Cortex of kidney (tissue), 1 donor: ENCODE measurements at places on chromosomes 2 and 18.

GRCh38 chr2:26756337-26756736 lies 7.7 kb upstream of the SLC35F6 start:
- no peak for DNase-seq

DNA sequence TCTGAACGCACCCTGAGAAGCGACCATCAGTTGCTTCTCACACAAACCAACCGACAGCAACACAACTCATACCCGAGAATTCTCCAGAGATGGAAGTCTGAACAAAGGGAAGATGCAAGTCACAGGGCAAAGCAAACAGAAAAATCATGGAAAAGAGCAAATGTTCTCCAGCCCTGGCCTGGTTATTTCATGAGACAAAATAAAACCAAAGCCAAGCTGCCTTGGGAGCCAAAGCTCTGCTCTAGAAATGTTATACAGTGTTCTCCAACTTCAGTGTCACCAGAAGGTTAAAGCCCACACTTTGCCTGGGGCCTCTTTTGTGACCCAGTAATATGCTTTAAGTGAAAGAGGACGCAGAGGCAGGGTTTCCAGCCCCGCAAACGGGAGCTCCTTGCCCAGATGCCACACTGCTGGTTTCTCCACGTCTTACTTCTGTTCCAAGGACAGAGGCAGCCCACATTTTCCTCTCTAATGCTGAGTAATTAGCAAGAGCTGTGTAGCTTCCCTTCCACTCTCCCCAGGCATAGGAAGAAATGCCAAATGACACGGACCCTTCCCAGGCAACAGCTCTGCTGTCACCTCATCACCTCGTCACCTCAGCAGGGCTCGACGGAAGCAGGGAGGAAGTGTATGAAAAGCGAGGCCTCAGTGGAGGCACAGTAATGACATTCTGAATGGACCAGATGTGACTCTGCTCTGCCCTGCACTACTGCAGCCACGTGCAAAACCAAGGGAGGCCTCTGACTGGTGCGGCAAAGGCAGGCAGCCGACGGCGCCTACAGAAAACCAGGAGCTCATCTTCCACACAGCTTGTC lies 64.7 kb downstream of the FBXO15 start:
- no peak for DNase-seq

- DNase-seq: no peak
Measured at GRCh38 chr2:175606010-175606841, 395.8 kb downstream of the LNPK start.

DNA sequence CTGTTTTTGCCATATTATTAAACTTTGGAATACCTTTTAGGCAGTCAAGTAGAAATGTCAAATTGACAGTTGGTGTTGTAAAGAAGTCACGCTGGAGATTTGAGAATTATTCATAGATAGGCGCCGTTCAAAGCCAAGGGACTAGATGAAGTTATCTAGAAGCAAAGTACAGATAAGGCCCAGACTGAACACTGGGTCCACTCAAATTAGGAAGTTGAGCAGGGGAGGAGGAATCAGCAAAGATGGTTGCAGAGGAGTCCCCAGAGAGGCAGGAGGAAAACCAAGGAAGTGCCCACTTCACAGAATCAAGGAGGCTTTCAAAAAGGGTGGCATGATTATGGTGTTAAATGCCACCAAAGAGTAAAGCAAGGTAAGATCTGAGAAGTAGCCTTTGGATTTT lies 9.6 kb upstream of the ALS2 start:
- DNase-seq: no peak

GRCh38 chr18:36066686-36067054 lies 689 bp downstream of the RPRD1A start:
- DNase-seq: no peak

DNA sequence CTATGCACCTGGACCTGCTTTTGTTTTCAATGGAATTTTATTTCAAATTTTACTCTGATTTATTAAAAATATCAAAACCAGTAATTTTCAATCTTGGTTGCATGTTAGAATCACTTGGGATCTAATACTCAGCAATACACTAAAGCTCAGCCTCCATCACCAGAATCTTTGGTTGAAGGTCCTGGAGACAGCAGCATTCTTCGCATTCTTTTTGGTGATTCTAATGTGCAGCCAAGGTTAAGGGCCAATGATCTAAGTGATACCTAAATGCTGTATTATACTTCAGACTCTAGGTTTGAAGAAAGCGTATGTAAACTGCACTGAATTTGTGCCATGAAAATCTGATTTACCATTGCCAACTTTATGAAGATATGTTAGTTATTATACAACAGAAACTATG lies 493.1 kb downstream of the XIRP2 start:
- DNase-seq: no peak

GRCh38 chr2:171793691-171794678 lies 100.1 kb downstream of the SLC25A12 start:
- DNase-seq: no peak

DNA sequence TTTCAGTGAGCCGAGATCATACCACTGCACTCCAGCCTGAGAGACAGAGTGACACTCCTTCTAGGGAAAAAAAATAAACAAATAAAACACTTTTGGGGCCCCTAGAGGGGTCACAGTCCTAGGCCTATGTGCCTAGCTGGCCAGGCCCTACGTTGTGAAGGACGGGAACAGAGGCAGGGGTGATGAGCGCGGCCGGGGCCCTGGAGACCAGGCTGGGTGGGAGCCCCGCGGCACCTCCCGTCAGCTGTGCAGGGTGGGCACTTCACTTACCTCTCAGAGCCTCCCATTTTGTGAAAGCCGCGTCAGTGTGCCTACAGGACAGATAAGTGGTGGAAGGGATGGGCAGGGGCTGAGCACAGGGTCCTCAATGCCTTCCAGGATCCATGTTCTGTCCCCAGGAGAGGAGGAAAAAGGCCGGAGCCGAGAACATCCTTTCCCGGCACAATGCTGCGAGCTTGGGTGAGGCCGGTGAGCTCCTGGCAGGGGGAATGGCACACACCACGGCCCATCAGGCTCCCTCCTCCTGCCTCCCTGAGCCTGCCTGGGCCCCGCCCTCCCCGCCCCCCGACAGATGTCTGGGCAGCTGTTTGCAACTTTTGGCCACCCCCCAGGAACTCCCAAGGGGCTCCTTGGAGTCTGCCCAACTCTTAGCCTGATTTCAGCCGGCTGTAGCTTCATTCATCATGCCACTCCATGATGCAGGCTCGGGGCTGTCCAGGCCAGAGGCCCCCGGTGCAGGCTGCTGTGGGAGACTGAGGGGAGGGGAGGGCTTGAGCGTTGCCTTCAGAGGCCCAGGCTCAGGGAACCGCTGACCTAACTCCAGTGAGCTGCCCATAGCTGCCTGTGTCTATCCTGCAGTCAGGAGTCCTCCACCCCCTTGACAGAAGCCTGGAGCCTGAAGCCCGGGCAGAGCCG lies 196.5 kb downstream of the TFCP2L1 start:
- DNase-seq: no peak

DNA sequence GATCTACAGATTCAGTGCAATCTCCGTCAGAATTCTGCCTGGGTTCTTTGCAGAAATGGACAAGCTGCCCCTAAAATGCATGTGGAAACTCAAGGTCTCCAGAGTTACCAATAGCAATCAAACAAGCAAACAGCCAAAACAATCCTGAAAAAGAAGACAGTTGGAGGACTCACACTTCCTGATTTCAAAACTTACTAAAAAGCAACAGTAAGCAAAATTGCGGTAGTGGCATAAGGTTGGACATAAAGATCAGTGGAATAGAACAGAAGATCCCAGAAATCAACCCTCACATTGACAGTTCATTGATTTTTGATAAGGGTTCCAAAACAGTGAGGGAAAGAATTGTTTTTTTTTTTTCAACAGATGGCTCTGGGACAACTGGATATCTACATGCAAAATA lies 59.7 kb downstream of the NPPC start:
- no peak for DNase-seq

DNA sequence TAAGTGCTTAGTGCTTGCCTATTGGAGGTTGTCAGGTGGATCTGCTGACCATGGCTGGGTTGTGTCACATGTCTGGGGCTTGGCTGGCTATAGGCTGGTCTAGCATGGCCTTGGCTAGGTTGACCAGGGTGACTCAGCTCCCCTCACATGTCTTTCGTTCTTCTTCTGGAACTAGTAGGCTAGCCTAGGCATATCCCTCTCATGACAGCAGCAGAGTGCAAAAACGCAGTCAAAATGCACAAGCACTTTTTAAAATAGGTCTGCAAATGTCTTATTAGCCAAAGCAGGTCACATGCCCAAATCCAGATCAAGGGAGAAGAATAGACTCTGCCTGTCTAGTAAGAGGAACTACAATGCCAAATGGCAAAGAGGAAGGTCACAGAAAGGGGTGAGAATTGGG lies 179.7 kb upstream of the ACVR2A start:
- DNase-seq: no peak

DNA sequence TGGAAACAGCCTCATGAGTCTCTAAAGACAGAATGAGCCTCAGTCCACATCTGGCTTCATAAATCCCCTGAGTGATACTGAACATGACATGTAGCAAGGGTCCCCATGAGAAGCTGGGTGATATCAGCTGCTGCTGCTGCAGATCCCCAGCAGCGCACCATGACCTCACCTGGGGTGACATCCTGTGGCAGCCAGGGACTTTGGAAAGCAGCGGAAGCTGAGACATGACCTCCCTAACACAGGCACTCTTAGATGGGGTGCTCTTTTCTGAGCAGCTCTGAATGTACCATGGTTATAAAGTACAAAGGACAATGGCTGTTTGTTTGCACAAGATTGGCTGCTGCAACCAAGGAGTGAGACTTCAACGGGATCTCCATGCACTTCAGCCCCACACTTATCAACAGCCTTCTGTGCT lies 74.7 kb upstream of the TMEM200C start:
- no peak for DNase-seq

GRCh38 chr2:189163889-189164288 lies 15.7 kb downstream of the COL5A2 start:
- no peak for DNase-seq

GRCh38 chr2:60002183-60002867 lies 551.1 kb downstream of the BCL11A start:
- DNase-seq: no peak

- no peak for DNase-seq
Measured at GRCh38 chr2:191797942-191798876, 48.7 kb downstream of the CAVIN2 start.

DNA sequence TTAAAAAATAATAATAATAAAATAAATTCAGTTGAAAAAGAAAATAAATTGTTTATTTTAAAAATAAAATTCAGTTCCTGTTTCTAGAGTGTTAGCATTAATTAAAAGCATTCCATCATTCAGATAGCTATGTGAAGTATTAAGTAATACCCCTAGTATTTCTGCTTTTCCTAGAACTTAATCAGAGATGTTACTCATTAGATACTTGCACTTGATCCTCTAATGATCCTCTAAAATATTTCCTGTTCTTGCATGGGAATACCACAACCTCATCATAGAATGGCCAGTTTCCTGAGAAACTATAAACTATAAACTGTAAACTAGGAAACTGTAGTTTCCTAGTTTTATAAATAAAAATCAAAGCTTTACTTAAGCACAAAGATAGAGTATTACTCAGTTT lies 11.1 kb upstream of the CNNM3 start:
- DNase-seq: no peak

GRCh38 chr2:240998995-240999791 lies 775 bp downstream of the SNED1 start:
- no peak for DNase-seq
